ENCODE measurements at places on chromosomes 5 and 9.

DNA sequence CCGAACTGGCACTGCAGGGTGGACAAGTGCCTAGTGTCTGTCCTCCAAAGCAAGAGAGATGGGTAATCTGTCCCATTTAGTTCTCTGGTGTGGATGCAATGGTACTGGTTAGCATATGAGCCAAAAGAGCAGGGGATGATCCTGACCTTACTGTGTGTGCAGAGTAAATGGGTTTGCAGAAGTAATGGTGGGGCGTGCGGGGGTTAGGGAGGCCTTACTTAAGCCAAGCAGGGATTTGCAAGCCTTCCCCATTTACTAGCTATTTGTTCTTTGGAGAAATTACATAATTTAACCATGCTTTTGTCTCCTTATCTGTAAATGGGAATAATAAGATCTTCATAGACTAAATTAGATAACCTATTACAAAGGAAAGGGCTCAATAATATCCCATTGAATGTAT, 19.9 kb upstream of the LCP2 start:
- no peak for DNase-seq

DNA sequence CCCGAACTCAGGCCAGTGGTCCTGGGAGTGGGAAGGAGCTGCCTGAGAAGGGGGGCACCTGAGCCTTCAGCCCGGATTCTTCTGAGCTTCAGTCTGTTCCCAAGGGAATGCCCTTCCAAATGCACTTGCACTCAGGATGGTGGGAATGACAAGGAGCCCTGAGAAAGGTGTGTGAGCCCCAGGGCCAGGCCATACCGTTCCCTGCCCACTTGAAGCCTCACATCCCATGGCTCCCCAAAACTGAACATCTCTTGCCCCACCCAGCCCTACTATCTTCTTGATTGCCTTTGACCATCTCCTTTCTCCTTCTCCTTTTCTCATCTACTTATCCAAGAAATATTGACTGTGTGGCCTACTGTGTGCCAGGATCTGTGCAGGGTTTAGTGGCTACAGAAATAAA, 84.4 kb upstream of the HSPA9 start:
- no peak for DNase-seq

GRCh38 chr5:147455822-147456450, 53.9 kb downstream of the DPYSL3 start:
- DNase-seq: no peak

DNA sequence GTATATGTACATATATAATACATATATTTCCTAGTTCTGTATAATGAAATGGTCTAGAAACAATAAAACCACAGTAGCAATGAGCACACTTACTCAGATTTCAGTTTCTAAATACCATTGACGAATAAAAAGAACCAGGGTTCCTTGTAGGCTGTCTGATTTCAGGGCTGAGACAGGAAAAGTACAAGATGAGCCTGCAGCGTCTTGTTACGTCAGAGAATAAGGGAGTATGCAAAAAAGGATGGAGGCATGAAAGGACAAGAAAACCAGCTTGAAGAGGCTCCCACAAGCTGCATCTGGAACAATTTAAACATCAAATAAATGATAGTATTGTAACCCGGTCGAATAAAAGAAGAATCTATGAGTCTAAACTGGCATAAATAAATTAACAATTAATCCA, 17.8 kb upstream of the TIFAB start:
- DNase-seq: no peak

DNA sequence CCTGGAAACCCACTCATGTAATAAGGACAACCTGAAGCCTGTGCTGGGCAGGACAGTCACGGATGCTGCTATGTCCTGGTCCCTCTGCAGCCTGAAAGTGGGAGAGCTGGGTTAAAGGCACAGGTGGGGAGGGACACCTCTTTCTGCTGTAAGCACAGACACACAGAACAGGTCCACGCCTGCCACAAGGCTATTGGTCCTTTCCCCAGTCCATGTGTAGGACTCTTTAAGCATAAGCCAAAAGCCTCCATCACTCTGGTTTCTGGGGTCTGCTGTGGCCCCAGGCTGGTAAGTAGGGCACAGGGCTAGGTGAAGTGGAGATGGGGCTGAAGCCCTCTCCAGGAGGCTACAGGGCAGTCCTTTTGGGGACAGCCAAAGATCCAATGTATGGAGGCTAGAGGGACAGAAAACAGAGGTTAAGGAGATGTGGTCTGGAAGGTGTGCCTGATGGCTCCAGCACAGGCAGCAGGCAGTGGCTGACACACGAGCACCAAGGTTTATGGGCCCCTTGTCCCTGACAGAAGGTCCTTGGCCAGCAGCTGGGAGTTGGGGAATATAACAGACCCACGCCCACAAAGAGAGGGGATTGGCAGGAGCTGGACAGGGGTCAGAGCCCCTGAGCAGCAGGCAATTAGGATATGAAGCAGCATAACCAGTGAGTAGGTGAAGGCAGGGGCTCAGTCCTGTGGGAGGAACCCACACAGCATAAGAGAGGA, 203.6 kb upstream of the MVB12B start:
- DNase-seq: no peak

GRCh38 chr5:31962871-31963307, 211.2 kb downstream of the GOLPH3 start:
- no peak for DNase-seq
